ENCODE measurements at places on chromosomes 2 and 18.

GRCh38 chr18:33076601-33077000 lies 303.8 kb upstream of the KLHL14 start:
- no peak for DNase-seq

- no peak for DNase-seq
Measured at GRCh38 chr2:239341146-239341732, 59.6 kb downstream of the HDAC4 start.

- peak; percentile 47 for DNase-seq
Measured at GRCh38 chr18:10270151-10270571, 184.3 kb upstream of the APCDD1 start.

- DNase-seq: peak; percentile 57
Measured at GRCh38 chr18:470661-471501, 29.6 kb downstream of the COLEC12 start.

DNA sequence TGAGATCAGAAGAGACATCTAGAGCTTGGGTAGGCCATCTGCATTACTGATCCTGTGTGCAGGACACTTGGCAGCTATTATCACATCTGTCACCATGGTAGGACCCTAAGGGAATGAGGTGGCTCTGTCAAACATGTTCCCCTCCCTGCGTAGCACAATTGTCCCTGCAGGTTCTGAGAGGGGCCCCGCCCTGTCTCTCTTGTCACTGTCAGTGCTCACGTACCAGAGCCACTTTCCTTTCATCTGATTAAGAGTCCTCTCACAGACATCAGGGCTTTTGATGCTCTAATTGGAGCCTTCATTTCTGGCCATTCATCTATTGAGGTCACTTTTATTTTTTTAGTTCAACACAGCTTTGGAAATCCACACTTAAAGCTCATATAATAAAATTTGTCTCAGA lies 38.5 kb downstream of the NEB start:
- no peak for DNase-seq

GRCh38 chr18:52409727-52410126 lies 69.7 kb downstream of the DCC start:
- DNase-seq: no peak

- DNase-seq: no peak
Measured at GRCh38 chr2:211903961-211904360, 634.6 kb downstream of the ERBB4 start.

GRCh38 chr2:222835823-222836151 lies 25.0 kb upstream of the ACSL3 start:
- no peak for DNase-seq

- no peak for DNase-seq
Measured at GRCh38 chr18:5238371-5238976, 41.4 kb upstream of the AKAIN1 start.

DNA sequence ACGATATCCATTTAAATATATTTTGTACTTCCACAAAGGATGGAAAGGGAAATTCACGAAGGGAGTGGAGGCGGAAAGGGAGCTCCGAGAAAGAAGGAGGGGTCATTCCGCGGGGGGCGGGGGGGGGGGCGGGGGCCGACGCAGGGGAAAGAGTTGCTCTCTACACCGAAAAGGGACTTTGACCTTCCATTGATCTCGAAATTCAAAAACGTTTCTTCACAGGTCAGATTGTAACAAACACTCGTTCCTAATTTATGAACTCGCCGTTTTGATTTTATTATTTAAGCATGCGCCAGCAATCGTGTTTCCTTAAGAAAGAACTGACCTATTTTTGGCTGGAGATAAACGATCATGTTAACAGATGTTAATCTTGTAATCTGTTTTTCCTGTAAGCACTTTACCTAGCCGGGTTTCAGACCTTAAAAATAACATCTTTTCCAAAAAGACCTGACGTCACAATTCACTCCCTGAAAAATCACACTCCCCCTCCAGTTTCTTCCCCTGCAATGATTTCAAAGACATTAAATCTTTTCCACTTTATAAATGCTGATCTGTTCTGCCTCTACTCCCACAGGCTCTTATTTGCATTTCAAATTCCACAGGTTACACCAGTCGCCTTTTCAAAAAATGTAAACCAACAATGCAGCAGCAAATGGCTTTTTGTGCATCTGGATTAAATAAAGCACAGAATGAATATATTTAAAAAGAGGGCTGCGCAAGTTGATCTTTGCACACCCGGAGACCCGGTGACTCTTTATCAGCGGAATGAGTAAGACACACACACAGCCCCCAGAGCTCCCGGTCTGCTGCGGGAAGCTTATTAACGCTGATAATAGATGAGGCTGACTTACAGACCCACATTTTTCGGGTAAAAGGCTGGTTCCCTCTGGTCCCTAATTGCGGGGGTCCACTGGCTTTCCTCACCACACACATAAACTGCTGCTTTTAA lies 1.6 kb downstream of the ZNF516 start:
- peak; percentile 50 for DNase-seq

DNA sequence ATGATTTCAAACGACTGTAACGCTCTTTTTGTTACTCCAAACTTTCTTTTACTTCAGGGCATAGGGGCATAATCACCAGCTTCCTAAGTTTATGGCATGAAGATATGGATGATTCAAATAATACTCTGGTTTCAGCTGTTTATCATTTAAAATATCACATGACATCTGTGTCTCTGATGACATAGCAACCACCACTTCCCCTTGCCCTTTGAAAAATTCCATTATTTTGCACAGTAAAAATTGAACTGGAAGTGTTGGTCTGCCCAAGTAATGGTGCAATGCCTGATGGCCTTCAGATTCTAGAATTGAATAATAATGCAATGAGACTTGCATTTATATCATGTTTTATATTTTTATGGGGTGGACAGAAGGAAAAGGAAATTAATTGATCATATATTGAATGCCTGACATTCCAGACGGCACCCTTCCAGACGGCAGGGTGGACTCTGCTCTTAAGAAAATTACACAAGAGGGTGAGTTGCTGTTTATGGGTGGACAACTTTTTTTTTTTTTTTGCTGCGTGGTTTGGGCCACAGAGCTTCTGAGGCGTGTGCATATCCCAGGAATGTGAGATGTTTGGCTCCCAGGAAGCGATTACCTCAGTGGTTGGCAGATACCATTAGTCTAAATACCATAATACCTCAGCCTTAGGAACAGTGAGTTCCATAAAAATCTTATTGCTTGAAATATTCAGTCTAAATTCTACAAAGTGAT lies 101.7 kb upstream of the ZNF521 start:
- peak; percentile 85 for DNase-seq

DNA sequence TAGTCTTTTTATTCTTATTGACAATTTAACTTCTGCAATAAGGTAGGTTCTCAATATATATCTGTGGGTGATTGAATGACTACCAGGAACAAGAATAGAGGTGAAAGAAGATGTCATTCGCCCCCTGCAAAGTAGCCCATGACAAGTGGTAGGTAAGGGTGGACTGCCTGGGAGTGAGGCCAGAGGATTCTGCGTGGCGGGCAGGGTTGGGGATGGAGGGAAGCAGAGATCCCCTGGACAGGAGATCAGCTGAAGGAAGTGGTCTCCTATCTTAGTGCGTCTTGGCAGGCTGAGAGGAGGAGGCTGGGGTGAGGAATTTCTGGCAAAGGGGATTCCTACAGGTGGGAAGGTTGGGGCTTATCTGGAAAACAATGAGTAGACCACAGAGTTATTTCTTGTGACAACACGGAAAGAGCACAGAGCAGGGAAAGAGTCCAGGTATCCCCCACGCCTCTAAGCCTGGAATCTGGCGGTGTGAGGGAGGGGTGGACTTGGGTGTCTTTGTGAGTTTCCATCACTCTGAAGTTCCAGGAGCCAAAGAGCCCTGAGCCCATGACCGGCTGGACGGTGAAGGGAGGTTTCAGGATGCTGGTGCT lies 21.5 kb upstream of the MYCN start:
- DNase-seq: no peak

- DNase-seq: peak; percentile 36
Measured at GRCh38 chr2:24009680-24010476, at the start of gene MFSD2B. TSS of gene MFSD2B (plus strand) at chr2:24010085. CDS start at chr2:24010097, 12 bp downstream.

- DNase-seq: no peak
Measured at GRCh38 chr2:99150706-99151105, 4.0 kb downstream of the TSGA10 start.

DNA sequence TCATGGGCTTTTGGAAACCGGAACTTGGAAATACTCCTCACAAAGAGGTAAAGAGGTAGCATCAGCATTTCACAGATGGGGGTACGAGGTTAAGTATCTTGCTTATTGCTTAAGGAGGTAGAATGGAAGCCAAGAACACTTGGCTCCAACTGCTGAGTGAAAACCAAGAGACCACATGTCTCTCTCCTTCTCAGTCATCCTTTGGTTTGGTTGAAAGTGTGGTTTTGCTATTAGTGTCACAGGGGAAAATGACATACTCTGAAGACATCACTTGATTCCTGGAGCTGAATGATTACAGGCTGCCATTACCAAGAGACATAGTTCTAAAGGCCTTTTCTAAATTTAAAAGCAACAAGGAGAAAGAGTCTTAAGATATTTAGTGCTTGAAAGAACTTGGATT lies 41.5 kb downstream of the ANTXR1 start:
- peak; percentile 45 for DNase-seq

DNA sequence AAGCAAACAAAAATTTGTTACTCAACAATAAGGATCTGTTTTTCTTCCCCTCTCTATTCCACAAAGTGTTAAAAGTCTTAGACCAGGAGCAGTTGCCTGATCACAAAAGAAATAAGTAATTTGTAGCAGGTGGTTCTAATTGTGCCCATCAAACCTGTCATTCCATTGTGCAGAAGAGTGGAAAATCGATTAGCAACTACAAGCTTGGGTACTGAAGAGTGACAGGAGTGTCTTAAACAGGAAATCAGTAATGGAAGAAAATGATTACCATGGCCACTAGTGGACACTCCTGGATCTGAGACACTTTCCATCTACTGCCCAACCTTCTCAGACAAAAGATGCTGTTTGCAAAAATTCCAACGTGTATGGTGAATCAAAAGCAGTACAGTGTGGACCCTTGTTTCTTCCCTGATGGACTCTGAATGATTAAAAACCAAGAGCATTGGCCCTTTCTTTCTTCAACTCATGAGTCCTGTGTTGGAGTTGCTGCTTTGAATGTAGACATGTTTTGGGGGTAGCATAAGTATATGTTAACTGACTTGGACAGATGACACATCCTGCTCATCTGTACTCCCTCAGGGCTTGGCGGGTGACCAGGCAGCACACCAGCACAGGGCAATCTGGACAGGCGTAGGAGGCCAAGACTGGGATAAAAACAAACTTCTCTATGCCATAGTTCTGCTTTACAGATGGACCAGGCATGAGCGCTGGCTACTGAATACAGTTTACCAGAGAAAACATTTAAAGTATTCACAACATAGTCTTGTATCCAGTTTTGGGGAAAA lies 51.9 kb downstream of the PLA2R1 start:
- DNase-seq: no peak

- no peak for DNase-seq
Measured at GRCh38 chr2:145206496-145207281, 686.8 kb upstream of the ZEB2 start.

GRCh38 chr18:46481048-46481846 lies 175.8 kb downstream of the LOXHD1 start:
- DNase-seq: peak; percentile 71

DNA sequence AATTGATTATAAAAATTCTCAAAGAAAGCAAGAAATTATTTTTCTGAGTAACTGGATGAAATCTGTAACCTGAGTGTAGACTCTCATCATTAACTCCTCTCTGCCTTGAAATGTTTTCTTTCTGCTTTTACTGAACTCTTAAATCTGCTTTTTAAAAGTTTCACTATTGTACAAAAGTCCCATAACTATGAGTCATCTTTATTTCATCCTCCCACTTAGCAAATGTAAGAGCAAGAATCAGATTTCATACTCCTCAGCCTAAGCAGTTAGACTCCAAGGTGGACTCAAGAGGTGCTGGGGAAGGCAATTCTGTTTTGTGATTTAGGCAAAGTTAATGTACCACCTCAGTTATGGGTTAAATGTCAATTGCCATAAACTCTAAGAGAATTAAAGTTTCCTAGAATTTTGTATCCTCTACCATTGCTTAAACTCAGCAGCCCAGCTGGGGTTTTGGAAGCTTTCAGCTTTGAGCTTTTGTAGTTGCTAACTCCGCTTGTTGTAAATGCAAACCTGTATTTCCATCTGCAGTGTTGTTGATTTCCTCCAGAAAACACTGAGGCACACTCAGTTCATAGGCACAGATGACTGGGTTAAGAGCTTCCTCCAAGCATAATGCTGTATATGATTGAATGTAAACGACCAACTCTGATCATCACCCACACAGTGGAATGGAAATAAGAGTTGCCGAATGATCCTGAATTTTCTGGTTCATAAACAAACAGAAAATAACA lies 268.8 kb downstream of the ARHGAP15 start:
- DNase-seq: peak; percentile 34

DNA sequence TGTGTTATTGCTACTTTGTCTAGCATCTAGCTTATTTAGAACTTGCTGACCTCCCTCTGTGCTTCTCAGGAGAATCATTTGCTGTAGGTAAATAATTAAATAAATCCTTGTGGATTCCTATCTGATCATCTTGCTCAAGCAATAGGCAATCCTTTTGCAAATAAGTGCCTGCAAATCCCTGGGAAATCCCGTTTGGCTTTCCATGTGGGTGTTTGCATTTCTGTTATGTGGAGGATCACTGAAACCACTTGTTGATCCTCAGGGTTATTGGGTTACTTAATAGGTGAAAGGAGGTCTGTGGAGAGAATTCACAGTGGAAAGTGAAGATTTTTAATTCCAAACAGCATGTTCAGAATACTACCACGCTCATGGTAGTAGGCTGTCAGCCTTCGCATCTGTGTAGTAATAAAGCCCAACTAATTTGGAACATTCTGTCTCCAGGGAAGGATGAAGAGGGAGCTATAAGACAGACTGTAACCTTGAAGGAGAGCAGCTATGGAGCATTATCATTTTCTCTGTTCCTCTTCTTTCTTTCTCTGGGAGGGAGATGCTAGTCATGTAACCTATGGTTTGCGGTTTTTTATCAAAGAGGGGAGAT lies 72.5 kb downstream of the GULP1 start:
- DNase-seq: no peak

- no peak for DNase-seq
Measured at GRCh38 chr2:54099829-54100585, 15.4 kb upstream of the ACYP2 start.

- no peak for DNase-seq
Measured at GRCh38 chr18:31490387-31490786, 7.6 kb upstream of the DSG2 start.

GRCh38 chr2:53545604-53546003 lies 222.0 kb upstream of the CHAC2 start:
- DNase-seq: no peak

DNA sequence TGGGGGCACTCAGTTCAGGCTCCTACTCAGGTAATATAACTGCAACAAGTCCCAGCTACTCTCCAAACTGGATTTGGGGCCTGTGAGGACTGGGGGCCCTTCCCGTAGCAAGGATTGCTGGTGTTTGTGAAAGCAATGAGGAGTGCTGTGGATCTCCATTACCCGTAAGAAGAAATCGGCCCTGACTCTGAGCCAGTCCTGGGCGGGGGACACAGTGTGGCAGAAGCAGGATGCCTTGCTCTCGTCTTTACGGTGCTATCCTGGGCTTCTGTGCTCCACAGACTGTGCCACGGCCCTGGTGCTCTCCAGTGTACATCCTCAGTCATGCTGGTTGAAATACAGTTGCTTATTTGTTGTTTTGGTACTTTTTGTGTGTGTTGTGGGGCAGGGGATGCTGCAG lies 172.9 kb downstream of the NDUFA10 start:
- no peak for DNase-seq

All from astrocyte of the hippocampus (primary cell).